Activated CD4-positive, CD25-positive, alpha-beta regulatory T cell treated with anti-CD3 and anti-CD28 coated beads, Interleukin-2, amount 50 U/mL, for 24 hours (primary cell): ENCODE measurements at places on chromosomes 16 and 17.

DNA sequence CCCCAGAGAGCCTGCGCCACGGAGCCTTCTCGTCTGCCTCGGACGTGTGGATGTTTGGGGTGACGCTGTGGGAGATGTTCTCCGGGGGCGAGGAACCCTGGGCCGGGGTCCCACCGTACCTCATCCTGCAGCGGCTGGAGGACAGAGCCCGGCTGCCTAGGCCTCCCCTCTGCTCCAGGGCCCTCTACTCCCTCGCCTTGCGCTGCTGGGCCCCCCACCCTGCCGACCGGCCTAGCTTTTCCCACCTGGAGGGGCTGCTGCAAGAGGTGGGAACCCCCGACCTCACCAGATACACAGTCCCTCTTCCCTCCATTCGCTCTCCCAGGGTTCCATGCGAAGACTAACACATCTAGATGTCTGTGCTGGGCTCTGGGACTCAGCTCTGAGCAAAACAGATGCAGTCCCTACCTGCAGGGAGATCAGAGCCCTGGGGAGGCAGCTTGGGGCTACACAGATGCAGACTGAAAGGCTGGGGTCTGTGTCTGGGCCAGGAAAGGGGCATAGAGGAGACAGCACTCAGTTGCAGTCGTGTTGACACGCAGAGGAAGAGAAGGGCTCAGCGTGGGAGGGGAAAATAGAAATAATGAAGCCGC, 3.7 kb downstream of the TNK1 start:
- no peak for ATAC-seq

- no peak for ATAC-seq
Observed at GRCh38 chr16:81657224-81657623, 121.9 kb upstream of the PLCG2 start.

- peak; percentile 84 for ATAC-seq
Observed at GRCh38 chr17:31494259-31495021, 103.0 kb downstream of the RAB11FIP4 start.

GRCh38 chr17:9123594-9124553, 102.6 kb downstream of the NTN1 start:
- no peak for ATAC-seq

DNA sequence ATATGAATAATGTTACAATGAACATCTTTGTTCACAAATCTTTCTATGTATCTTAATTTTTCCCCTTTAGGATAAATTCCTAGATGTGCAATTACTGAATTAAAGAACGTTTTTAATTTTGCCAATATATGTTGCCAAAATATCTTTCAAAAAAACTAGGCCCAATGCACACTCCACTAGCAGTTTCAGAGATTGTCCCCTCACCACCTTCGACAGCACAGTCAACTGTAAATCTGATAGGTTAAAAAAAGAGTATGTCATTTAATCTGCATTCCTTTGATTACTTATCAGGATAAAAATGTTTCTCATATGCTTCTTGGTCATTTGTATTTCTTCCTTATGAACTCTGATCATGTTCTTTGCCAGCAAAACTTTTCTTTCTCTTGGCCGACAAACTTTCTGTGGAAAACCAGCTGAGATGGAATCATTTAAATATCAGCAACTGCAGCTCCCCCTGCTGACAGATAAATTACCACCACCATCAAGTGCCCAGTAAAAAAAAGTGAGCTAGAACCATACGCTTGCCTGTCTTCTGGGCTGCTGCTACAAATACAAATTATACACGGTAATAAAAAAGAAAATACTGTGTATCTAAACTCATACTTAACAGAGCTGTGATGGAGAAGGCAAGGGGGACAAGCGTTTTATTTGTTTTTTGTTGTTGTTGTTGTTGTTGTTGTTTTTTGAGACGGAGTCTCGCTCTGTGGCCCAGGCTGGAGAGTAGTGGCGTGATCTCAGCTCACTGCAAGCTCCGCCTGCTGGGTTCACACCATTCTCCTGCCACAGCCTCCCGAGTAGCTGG, 19.6 kb upstream of the KANSL1 start:
- peak; percentile 83 for ATAC-seq

- no peak for ATAC-seq
Observed at GRCh38 chr17:50239937-50240336, 34.3 kb upstream of the TMEM92 start.

DNA sequence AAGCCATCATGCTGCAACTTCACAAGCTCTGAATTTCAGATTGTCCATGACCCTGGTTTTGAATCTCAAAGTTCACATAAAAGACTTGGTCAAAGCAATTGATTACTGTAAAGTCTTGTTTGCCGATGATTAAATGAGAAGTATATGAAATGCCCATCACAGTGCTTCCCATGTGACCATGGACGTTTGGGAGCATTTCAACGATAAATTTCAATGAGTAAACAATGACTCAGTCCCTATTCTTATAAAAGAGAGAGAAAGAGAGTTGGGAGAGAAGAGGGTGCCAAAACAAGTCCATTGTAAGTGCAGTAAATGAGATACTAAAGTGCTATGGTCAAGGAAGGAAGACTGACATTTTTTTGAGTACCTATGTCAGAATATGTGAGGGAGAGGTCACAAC, 276.9 kb downstream of the SOX9 start:
- ATAC-seq: no peak

GRCh38 chr17:57563958-57564357, 181.1 kb downstream of the CCDC182 start:
- ATAC-seq: no peak
